ENCODE measurements at places on chromosomes 7 and 10.

GRCh38 chr7:106770191-106770590 lies 94.9 kb upstream of the PIK3CG start:
- DNase-seq, result no peak

DNA sequence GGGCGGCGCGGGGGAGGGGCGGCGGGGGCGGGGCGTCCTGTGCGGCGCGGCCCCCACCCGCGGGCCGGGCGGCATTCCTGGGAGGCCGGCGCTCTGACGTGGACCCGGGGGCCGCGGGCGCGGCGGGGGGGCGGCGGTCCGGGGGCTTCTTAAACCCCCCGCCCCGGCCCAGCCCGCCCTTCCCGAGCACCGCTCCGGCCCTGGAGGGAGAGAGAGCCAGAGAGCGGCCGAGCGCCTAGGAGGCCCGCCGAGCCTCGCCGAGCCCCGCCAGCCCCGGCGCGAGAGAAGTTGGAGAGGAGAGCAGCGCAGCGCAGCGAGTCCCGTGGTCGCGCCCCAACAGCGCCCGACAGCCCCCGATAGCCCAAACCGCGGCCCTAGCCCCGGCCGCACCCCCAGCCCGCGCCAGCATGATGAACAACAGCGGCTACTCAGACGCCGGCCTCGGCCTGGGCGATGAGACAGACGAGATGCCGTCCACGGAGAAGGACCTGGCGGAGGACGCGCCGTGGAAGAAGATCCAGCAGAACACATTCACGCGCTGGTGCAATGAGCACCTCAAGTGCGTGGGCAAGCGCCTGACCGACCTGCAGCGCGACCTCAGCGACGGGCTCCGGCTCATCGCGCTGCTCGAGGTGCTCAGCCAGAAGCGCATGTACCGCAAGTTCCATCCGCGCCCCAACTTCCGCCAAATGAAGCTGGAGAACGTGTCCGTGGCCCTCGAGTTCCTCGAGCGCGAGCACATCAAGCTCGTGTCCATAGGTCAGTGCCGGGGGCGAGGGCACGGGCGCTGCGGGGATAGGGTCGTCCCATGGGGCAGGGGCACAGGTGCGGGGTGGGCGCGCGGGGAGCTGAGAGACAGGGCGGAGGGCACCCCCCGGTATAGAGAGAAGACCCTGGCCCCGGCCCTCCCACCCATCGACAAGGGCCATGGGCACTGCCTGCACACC lies at the start of gene FLNC:
TSS of gene FLNC (plus strand) at position 176 of the 947 bp plus-strand sequence. CDS start at position 408, 232 bp downstream.
- DNase-seq, result peak; percentile 35

- DNase-seq, result no peak
Measured at GRCh38 chr10:124379609-124380193, 39.0 kb downstream of the OAT start.

GRCh38 chr10:78784546-78784945 lies 284.2 kb upstream of the ZMIZ1 start:
- no peak for DNase-seq
